ENCODE measurements at places on chromosomes 6 and 20.

- DNase-seq = no peak
These were observed 65.6 kb upstream of the KIF13A start for GRCh38 chr6:18053078-18053477.

DNA sequence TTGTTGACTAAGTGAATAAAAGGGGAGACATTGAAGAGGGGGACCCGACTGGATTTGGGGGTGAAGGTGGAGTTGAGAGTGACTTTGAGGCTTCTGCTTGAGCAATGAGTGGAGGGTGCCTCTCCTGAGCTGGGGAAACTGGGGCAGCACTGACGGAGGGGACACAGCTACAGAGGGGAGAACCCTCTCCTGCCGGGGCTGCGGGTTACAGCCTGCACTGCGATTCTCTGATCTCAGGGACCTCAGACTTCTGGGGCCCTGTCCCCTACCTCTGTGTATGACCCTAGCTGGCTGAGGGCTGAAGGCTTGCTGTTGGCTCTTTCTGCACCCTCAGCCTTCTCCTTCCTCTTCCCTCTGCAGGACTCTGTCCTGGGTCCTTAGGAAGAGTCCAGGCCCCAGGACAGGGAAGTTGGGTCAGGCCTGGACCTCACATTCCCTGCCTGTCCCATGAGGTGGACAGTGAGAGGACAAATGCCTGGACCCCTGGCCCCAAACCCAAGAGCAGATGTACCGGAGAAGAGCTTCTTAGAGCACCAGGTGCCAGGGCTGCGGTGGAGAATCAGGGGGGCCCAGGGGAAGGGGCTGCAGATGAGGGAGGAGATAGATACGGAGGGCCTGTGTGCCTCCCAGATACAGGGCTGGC is 13.7 kb upstream of the FAM110A start:
- no peak for DNase-seq

DNA sequence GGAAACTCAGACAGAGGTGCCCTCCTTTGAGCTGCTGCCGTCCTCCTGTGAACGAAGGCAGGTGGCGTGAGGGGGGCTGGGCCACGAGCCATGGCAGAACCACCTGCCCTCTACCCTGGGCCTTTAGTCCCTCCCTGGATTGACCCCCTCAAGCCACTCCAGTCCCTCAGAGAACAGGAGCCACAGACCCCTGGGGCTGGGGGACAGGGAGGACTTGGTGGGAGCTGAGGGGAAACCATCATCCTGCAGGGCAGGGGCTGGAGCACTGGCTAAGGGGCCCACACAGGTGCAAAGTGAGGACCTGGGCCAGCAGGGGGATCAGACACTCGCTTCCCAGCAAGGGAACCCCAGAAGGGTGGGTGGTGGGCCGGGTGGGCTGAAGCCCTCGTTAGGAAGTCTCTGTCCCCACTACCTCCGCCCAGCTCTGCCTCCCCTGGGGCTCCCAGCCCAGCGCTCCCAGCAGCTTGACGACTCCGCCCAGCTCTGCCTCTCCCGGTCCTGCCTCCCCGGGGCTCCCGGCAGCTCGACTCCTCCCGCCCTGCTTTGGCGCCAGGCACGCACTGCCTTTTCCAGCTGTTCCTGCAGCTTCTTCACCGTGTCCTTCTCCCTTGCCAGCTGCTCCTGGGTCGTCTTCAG is 44.4 kb downstream of the DSTN start:
- no peak for DNase-seq

- DNase-seq = no peak
These were observed 15.6 kb downstream of the CHRNA4 start for GRCh38 chr20:63345328-63346100.

DNA sequence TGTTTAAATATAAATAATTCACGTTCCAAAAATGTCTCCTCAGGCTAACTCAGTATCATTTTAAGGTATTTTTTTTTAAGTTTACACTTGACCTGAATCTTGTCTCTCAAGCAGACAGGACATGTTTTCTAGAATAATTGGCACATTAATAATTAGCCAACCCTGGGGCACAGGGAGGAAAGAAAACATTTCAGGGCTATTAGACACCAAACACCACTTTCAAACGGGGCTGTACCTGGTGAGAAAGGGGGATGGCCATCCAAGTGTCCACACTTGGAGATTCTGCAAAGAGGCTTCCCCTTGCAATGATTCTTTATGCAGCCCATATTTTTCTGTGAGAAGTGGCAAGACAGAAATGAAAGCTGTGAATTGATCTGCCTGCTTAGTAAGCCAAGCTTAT is 560.8 kb downstream of the CD109 start:
- no peak for DNase-seq

DNA sequence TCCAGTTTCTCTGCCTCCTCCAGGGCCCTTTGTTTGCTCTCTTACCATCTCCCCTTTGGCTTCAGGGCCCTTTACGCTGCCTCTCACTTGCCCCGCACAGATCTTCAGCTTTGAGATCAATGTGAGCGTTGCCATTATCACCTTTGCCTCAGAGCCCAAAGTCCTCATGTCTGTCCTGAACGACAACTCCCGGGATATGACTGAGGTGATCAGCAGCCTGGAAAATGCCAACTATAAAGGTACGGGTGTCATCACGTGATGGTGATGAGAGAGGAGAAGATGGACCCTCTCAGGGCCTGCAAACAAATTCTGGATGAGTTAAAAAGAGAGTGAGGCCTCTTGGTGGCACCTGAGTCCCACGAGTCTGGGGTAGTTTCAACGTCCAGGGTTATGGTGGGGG is 8.3 kb downstream of the C2 start:
- DNase-seq = no peak

- no peak for DNase-seq
These were observed 157.9 kb downstream of the LY86 start for GRCh38 chr6:6746333-6746969.

- no peak for DNase-seq
These were observed 112.8 kb downstream of the ARHGAP18 start for GRCh38 chr6:129597023-129597713.

DNA sequence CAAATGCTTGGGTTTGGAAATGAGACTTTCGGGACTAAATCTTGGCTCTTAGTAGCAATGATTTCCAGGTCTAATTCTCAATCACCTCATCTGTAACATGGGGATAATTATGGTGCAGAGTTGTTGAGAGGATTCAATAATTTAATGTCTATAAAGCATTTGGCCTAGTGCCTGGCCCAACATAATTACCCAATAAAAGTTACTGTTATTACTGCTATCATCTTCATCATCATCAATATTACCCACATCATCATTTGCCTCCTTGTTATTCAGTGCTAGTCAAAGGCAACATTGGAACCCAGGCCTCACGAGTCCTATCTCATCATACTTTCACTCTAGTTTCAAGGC is 34.5 kb upstream of the RSPO3 start:
- no peak for DNase-seq

- DNase-seq = no peak
These were observed 1.7 kb downstream of the ARFGEF2 start for GRCh38 chr20:48923149-48923718.

DNA sequence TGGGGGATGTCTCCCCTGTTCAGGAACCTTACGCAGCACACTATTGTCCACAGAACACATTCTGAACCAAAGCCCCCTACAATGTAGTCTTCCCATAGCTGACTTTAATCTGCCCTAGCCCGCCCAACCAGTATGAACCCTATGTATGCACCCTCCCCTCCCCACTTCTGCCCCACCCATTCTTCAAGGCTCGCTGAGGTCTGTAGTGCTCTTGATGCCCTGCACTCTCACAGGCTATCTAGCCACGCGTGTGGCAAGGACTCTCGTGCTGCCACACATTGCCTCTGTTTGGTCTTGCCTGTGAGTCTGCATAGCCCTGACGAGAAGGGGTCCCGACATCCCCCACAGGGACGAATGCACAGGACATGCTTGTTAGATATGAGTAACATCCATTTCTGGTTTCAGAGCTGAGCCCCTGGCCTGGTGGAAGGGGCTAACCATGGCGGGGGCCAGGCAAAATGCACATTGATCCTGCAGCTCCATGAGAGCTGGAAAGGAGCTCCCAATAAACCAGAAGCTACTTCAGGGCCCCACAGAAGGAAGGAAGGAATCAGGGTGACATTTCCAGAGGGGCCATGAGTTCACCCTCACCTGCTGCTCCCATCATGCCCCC is 22.6 kb downstream of the MOCS1 start:
- no peak for DNase-seq

GRCh38 chr20:48754292-48754691 is 73.5 kb downstream of the PREX1 start:
- DNase-seq = no peak

DNA sequence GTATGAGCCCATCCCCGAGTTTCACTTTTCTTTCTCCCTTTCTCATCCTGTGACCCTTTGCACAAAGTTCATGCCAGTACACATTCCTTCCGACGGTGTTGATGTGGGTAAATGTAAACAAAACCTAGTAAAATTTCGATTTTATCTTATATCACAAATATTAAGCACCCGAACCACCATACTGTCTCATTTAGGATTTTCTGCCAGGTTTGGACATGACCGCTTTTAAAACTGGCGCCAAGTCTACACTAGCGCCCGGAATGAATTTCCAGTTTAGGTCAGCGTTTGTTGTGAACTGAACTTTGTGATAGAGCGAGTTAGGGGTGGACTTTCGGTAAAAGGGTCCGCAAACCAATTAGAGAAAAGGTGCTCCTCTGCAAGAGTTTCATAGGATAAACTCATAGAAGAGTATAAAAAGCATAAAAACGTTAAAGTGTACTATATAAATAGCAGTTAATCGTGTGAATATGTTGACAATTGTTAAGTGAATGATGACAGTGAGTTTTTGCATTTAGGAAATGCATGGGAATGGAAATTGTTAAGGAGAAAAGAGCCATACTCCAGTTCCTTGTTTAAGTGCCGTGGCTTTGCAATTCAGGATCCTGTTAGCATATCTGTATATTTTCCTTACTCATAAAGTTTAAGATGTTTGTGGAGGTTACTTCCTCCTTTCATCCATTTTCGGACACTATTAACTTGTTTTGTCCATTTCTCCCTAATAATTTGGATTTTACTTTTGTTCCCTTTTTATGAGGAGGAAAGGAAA is 937 bp downstream of the AKAP7 start:
- no peak for DNase-seq

Data from stimulated activated CD8-positive, alpha-beta memory T cell treated with anti-CD3 and anti-CD28 coated beads, Interleukin-4, amount 100 ng/mL, for 1 hour (primary cell).